Type B pancreatic cell (in vitro differentiated cells): ENCODE measurements at places on chromosomes 1 and 21.

DNA sequence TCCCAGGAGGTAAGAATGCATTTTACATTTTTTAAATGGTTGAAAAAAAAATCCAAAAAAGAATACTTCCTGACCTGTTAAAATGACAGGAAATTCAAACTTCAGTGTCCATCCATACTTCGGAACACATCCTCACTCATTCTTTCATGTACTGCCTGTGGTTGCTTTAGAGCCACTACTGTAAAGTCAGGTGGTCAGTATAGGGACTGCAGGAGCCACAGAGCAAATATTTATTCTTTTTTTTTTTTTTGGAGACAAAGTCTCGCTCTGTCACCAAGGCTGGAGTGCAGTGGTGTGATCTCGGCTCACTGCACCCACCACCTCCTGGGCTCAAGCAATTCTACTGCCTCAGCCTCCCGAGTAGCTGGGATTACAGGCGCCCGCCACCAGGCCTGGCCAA, 124.7 kb downstream of the CLIC6 start:
- peaks cover 5% of the 10 kb centered on the region for H3K27me3 ChIP-seq
- peaks cover 43% of the 10 kb centered on the region for H3K4me1 ChIP-seq
- no peak overlapping the region for H3K4me3 ChIP-seq
- DNase-seq = no peak
- H3K27ac ChIP-seq = no peak overlapping the region
- no peaks in the 10 kb centered on the region for H3K36me3 ChIP-seq

GRCh38 chr1:17168091-17168876, 36.6 kb upstream of the PADI1 start:
- H3K27me3 ChIP-seq = peaks cover 9% of the 10 kb centered on the region
- H3K27ac ChIP-seq = no peak overlapping the region
- DNase-seq = no peak

DNA sequence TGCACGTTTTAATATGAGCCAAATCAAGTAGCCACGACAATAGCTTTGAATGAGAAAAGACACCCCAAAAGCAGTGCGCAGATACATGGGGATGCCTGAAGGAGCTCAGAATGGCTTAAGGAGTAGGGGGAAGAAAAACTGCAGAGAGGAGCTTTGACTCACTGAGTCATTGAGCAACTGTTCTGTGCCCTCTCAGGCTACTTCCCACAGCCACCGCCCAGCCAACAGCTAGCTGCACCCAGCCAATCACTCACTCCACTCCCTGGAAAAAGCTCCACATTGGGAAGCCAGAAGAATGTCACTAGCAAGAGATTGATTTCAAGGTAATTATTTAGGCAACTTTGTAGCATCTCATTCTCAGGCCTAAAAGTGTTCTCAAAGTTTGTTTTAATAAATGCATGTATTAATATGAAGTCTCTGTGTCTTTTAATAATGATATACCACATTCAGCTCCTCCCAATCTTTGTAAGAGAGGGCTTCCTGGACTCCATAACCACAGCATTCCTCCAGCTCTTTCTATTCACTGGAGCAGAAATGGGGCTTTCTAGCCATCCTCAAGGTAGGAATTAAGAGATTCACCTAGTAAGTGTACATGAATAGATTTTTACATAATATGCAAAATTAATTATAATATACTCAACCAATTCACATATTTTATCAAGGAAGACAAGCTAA, 16.8 kb downstream of the DUSP10 start:
- H3K4me1 ChIP-seq = peaks cover 13% of the 10 kb centered on the region
- no peaks in the 10 kb centered on the region for H3K27me3 ChIP-seq
- no peak for DNase-seq
- no peak overlapping the region for H3K27ac ChIP-seq
- H3K36me3 ChIP-seq = peaks cover 15% of the 10 kb centered on the region
- H3K4me3 ChIP-seq = no peak overlapping the region

DNA sequence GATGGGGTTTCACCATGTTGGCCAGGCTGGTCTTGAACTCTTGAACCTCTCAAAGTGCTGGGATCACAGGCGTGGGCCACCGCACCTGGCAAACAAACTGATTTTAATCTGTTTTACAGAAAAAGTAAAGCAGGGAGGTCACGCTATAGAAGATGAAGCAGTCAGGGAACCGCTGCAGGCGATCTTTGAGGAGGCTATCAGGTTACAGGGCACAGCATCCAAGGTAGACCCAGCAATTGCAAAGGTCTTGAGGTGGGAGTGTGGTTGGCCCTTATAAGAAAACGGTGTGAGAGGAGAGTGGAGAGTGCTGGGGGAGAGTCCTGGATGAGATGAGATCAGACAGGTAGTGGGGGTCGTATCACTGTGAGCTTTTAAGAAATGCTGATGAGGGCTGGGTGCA, 2.6 kb upstream of the TMCO4 start:
- H3K27ac ChIP-seq = no peak overlapping the region
- H3K27me3 ChIP-seq = peaks cover 12% of the 10 kb centered on the region
- DNase-seq = no peak
- H3K4me3 ChIP-seq = no peak overlapping the region
- peaks cover 26% of the 10 kb centered on the region for H3K4me1 ChIP-seq
- no peaks in the 10 kb centered on the region for H3K36me3 ChIP-seq

DNA sequence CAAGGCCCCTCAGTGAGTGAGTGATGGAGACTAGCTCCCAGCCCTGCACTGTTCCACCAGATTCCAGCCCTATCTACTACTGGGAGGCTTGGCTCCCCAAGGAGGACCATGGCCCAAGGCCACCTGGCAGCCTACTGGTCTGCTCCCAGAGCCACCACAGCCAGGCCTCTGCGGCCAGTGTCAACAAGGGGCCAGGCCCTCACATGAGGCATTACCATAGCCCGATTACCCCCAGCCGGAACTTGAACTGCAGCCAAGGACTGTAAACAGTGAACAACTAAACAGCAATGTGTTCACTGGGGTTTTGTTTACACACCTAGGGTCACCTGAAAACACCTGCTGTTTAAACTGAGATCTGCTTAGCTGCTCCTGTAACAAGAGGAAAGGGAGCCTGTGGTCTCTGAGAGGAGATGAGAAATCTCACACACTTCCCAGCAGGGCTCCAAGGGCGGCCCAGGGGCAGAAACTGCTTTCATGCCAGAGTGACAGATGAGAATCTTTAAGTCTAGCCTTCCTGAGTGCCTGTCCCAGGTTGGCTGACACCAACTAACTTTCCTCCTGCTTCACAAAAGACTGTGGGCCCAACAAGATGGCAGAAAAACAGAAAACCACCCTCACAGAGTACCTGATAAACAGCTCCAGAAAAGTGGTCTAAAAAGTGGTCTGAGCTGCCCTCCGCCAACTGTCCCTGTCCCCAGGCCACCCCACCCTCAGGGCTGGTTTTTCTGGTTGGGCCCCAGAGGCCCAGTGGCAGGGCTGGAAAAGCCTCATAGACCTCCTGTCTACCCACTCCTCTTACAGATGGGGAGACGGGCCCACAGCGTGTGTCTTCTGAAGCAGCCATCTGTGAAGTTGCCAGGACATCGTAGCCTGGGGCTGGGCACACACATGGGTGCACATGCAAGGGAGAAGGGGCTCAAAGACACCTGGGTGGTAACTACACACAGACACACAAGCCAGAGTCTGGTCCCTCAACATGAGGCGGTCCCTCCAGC, 28.8 kb downstream of the MEF2D start:
- peak overlapping the region; percentile 93 for H3K27ac ChIP-seq
- peak overlapping the region; percentile 44 for H3K4me3 ChIP-seq
- H3K36me3 ChIP-seq = peaks cover 9% of the 10 kb centered on the region
- no peaks in the 10 kb centered on the region for H3K27me3 ChIP-seq

DNA sequence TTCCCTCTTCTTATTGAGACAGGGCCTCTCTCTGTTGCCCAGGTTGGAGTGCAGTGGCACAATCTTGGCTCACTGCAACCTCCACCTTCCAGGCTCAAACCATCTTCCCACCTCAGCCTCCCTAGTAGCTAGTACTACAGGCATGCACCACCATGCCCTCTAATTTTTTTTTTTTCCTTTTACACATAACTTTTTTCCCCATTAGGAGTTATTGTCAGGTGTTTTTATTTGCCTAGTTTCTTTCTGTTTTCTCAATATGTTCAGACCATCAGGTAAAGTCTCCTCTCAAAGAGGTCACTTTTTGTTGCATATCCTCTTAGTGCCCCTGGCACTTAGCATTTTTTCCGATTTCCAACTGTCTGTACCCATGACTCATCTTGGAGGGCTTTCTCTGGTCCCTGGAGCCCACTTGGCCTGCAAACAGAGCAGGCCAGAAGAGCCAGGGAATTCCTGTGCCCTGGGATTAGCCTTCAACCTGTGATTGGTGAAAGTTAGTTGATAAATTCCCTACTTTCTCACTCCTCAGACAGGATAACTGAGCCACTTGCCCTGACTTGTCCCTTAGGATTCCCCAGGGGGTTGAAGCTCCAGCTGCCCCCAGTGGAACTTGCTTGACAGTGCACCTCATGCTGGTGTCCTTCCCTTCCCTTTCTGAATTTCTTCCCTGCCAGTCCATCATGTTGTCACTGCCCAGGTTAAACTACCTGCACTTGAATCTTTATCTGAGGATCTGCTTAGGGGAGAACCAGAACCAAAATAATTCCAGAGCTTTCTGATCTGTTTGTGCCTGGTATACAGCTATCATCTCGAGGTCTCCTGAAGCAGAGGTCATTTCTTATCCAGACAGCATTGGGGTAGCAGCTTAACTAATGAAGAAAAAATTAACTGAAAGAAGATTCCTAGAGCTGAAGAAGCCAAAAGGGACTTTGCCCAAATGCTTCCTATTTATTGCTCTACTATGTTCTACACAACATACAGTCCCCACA, 2.4 kb downstream of the NTPCR start:
- peaks cover 33% of the 10 kb centered on the region for H3K4me1 ChIP-seq
- no peaks in the 10 kb centered on the region for H3K27me3 ChIP-seq

DNA sequence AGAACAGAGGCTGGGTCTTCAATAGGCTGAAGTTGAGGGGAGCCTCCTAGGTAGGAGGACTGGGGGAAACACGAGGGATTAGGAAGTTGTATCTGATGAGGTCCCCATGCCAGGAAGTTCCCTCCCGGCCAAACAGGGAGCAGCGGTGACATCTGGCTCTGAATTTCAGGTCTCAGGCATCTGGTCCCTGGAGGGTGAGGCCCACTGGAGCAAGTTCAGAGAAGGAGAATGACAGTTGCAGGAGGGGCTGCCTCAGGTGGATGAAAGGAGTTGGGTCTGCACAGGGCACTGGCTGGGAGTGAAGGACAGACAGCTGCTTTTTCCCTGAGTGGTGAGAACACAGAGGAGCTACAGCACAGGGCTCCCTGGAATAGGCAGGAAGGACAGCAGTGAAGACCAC, 9.1 kb downstream of the TMEM9 start:
- H3K27ac ChIP-seq = no peak overlapping the region
- peaks cover 3% of the 10 kb centered on the region for H3K4me1 ChIP-seq

DNA sequence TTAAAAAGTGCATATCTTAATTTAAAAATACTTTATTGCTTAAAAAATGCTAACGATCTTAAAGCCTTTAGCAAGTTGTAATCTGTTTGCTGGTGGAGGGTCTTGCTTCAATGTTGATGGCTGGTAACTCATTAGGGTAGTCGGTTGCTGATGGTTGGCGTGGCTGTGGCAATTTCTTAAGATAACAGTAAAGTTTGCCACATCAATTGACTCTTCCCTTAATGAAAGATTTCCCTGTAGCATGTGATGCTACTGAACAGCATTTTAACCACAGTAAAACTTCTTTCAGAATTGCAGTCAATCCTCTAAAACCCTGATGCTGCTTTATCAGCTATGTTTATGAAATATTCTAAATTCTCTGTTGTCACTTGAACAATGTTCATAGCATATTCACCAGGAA, 6.8 kb upstream of the SAMD13 start:
- no peak overlapping the region for H3K27ac ChIP-seq
- H3K27me3 ChIP-seq = no peaks in the 10 kb centered on the region
- peaks cover 13% of the 10 kb centered on the region for H3K4me1 ChIP-seq
- no peak overlapping the region for H3K4me3 ChIP-seq
- peaks cover 10% of the 10 kb centered on the region for H3K36me3 ChIP-seq
- DNase-seq = no peak

DNA sequence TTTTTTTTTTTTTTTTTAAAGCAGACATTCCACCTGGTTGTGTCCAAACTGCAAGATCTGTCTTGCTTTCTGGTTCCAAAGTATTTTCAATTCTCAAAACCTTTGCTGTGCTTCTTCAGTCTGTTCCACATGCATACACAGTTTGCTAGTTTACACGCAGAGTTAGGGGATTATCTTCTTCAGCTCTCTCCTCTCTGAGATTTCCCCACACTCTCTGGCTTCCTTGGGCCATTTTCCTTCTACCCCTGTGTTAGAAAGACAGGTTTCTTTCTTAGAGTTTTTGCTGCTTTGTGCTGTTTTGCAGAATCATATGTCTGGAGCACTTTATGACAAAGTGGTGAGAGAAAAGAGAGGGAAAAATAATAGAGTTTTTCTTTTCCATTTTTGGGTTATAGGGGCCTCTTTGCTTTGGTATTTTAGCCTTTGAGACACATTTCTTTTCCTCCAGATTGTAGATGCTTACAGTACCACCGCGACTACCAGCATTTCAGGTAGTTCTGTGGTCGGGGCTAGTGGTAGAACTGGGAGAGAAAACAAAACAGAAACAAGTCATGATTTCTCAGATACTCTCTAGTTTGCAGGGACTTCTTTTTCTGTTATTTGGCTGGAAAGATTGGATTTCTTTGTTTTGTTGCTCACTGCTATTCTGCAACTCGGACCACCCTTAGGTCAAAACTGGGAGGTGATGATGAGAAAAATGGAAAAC, 66.3 kb downstream of the RABGAP1L start:
- H3K27ac ChIP-seq = no peak overlapping the region
- no peaks in the 10 kb centered on the region for H3K27me3 ChIP-seq
- no peak overlapping the region for H3K4me3 ChIP-seq
- no peaks in the 10 kb centered on the region for H3K4me1 ChIP-seq
- DNase-seq = no peak
- H3K36me3 ChIP-seq = peaks cover 18% of the 10 kb centered on the region

DNA sequence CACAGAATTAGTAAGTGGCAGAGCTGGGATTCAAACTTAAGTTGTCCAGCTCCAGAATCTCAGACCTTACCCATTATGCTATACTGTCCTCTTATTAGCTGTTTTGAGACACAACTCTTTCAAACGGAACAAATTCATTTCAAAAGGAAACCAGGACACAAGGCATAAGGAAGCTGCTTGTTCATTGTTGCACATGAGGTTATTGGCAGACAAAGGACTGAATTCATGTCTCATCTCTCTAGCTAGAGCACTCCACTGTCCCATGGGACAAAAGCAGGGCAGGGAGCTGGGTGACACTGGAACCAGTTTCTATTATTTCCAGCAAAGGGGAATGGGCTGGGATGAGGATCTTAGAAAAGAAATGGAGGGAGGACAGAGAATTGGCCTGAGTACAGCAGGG, 26.4 kb downstream of the CHI3L2 start:
- H3K4me3 ChIP-seq = no peak overlapping the region
- H3K27me3 ChIP-seq = peaks cover 3% of the 10 kb centered on the region
- no peak for DNase-seq

- no peak overlapping the region for H3K27ac ChIP-seq
- no peak for DNase-seq
- H3K27me3 ChIP-seq = no peaks in the 10 kb centered on the region
- no peak overlapping the region for H3K4me3 ChIP-seq
- H3K36me3 ChIP-seq = peaks cover 9% of the 10 kb centered on the region
Measured at GRCh38 chr1:35097224-35097623, 18.0 kb downstream of the ZMYM1 start.

DNA sequence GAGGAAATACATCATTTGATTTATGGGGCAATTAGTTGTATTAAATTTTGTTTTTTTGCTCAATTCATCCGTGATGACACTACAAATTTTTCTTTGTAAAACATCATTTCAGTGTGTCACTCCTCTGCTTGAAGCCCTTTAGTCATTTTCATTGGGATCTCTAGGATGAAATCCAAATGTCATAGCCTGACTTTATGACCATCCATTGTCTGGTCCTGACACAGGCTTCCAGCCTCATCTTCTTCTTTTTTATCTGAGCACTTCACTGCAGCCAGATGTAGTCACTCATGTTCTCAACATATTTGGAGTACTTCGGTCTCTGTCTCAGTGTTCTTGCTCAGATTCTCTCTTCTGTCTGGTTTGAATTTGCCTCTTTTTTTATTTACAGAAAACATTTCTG, 173.1 kb downstream of the HMCN1 start:
- H3K27ac ChIP-seq = no peak overlapping the region
- DNase-seq = no peak
- H3K4me1 ChIP-seq = peaks cover 3% of the 10 kb centered on the region
